A172 (cell line): ENCODE measurements at places on chromosomes 12 and 14.
A peak's percentile ranks its signal among the peaks of the same experiment; 100 is the strongest.

DNA sequence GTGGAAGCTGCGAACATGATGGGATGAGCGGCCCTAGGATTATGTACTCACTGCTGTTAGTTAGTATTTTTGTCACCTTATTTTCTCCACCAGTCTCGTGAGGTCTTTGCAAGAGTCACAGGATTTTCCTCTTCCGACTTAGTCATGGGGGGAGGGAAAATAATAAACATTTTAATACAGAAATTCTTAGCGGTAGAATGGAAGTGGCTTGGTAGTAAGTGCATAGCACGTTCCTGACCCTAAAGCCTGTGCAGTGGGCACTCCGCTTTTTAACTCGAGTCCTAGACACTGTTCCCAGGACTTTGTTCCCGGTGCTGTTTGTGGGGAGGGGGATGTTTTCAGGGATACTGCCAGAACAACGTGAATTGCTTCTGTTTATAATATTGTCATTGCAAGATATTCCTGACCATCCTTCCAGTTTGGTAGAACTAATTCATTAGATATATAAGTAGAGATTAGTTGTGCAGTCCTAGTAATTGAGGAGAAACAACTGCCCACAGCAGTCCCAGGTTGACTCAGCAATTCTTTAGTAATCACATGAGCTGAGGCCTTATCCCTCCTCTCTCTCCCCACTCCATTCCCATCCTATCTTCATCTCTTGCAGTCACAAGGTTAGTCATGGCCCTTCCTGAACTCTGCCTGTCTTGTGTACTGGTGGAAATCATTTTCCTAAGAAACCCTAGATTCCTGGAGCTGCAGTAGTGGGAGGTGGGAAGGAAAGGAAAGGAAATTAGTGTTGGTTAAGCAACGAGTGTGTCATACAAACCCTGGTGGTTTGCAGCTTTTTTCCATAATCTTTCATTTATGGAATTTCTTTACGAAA lies 799 bp downstream of the SLC38A6 start:
- DNase-seq, result peak; percentile 61

DNA sequence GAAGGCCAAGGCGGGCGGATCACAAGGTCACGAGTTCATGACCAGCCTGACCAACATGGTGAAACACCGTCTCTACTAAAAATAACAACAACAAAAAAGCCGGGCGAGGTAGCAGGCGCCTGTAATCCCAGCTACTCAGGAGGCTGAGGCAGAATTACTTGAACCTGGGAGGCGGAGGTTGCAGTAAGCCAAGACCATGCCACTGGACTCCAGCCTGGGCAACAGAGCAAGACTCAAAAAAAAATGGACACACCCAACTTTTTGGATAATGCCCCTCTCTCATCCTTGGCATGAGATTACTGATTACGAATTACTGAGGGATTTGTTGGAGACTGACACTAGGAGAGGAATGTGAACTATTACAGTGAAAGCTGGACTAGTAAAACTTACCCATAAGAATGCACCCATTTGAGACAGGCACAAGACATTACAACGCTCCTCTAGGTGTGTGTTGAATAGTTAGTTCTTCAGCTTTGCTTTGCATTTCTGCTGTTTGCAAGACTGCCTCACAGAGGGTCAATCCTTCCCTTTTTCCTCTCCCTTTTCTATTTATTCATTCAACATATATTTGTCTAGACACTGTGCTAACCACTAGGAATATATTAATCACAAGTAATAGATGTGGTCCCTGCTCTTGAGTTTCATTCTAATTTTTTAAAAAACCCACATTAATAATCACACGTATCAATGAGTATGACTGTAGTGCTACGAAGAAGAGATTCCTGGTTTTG lies 46.0 kb upstream of the OR5AU1 start:
- DNase-seq, result no peak

DNA sequence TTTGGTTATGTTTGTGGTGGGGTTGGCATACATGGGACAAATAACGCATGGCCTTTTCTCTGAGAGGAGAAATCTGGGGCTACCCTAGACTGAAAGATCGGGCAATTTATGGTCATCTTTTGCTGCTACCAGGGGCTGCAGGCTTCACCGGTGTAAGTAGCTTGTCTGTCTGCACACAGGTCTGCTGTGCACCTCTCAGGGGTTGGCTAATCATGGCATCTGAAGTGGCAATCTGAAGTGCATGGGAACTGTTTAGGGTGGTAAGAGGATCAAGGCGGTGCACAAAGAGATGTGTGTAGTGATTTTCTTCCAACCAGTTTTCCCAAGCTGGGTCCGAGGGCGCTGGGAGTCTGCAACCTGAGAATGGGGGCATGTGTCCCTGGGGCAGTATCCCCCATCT lies 141.3 kb downstream of the EMP1 start:
- no peak for DNase-seq

- peak; percentile 33 for DNase-seq
These were observed 63.8 kb downstream of the CDC42BPB start for GRCh38 chr14:102993523-102993922.

GRCh38 chr14:50471838-50472465 lies 60.4 kb downstream of the MAP4K5 start:
- no peak for DNase-seq

- no peak for DNase-seq
These were observed 6.4 kb upstream of the A2M start for GRCh38 chr12:9122091-9122609.

DNA sequence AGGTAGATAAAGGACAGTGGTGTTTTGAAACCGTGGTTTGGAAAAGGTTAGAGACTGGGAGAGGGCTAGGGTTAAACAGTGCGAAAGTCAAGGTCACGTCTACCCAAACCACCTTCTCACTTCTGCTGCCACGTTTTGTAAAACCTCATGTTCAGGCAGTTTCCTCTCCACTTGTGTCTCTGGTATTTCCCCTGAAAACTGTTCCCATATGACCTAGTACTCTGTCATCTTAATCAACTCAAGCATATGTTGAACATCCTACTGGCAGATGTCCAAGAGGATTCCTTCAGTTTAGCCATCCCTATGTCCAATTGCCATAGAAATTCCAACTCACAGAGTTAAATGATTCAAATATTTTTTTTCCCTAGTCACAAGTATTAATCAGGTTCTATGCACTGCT lies 17.4 kb downstream of the CLEC4C start:
- peak; percentile 3 for DNase-seq

- no peak for DNase-seq
These were observed 61.7 kb downstream of the KIF26A start for GRCh38 chr14:104200106-104200505.

- no peak for DNase-seq
These were observed 8.2 kb upstream of the ATG101 start for GRCh38 chr12:52061470-52062166.

- no peak for DNase-seq
These were observed 759.7 kb downstream of the GALC start for GRCh38 chr14:87233266-87233665.

GRCh38 chr14:31400031-31400638 lies 20.2 kb downstream of the HEATR5A start:
- no peak for DNase-seq

DNA sequence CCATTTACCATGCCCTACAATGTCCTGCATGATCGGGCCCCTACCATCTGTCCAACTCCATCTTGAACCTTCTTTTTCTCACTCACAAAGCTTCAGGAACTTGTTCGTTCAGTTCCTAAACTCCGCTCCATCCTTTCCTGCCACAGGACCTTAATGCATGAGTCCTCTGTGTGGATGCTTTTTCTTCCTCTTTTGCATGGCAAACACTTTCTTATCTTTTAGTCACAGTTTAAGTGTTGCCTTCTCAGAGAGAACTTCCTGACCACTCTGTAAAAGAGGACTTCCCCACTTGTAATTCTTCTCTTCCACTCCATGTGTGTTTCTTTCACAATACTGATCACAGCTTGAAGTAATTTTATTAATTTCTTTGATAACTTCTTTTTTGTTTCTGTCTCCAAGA lies 54.4 kb upstream of the ETV6 start:
- no peak for DNase-seq
